ENCODE measurements at places on chromosomes 5 and 9. TPM values are rescaled to one million over a fixed set of nuclear protein-coding genes. Genes with fewer than 3 reads are reported as not detected.

Gene PDE6A
- not detected for total RNA-seq

Gene IL5
- not detected for total RNA-seq

Gene GDNF
- total RNA-seq, result 0.07 TPM

Gene CBY3
- total RNA-seq, result not detected

Gene FBP2
- total RNA-seq, result not detected

Gene OSMR
- 161 TPM for total RNA-seq

Gene SLC1A1
- total RNA-seq, result 1.8 TPM

Gene ARID3C
- 0.50 TPM for total RNA-seq

Gene ACOT12
- not detected for total RNA-seq

Gene FGF1
- total RNA-seq, result under 0.01 TPM

Gene SHISAL2B
- total RNA-seq, result not detected

Gene DMRT3
- not detected for total RNA-seq

Gene CER1
- total RNA-seq, result not detected

Gene ACSL6
- 0.14 TPM for total RNA-seq

Gene RNF180
- total RNA-seq, result 2.7 TPM

Gene SPATA31A1
- not detected for total RNA-seq

Gene PCDHB10
- under 0.01 TPM for total RNA-seq

Gene CDC14B
- total RNA-seq, result 18.4 TPM

Gene PCDHGB6
- 4.0 TPM for total RNA-seq

Gene SLC6A3
- not detected for total RNA-seq

Gene NR5A1
- not detected for total RNA-seq

Gene ACTBL2
- total RNA-seq, result not detected

Gene PCDHGC5
- 1.1 TPM for total RNA-seq

Gene OSTF1
- 71.4 TPM for total RNA-seq

Gene ZNF300
- total RNA-seq, result 6.3 TPM

Gene MSMP
- total RNA-seq, result not detected

Gene IFNA21
- not detected for total RNA-seq

Gene DMRTA1
- total RNA-seq, result 5.5 TPM

Gene ATOX1
- total RNA-seq, result 39.3 TPM

Gene SH3TC2
- 6.0 TPM for total RNA-seq

Gene FAM153A
- under 0.01 TPM for total RNA-seq

Gene CNTNAP3
- 7.2 TPM for total RNA-seq

Gene PTGES2
- total RNA-seq, result 116 TPM

Gene INSL4
- total RNA-seq, result not detected

Gene CCDC152
- total RNA-seq, result 0.21 TPM

Gene DTWD2
- 7.8 TPM for total RNA-seq

Gene ABO
- not detected for total RNA-seq

Gene VCAN
- total RNA-seq, result 205 TPM

Gene HRH2
- not detected for total RNA-seq

Gene PLPPR1
- total RNA-seq, result not detected

Gene PCDHGA2
- total RNA-seq, result 1.00 TPM

Gene PCDHGB5
- total RNA-seq, result 14.0 TPM

Gene MAP1B
- total RNA-seq, result 15.4 TPM

Gene PAX5
- total RNA-seq, result not detected

Gene KCTD16
- 0.34 TPM for total RNA-seq

Gene LMNB1
- 2.8 TPM for total RNA-seq

Gene NR2F1
- not detected for total RNA-seq

Gene TRAF2
- 9.9 TPM for total RNA-seq

Gene NUDT2
- total RNA-seq, result 14.0 TPM

Gene ZNF782
- total RNA-seq, result 4.4 TPM

Gene P4HA2
- total RNA-seq, result 119 TPM

Gene AJM1
- 2.1 TPM for total RNA-seq

Gene FAM163B
- total RNA-seq, result not detected

All from nasal cavity respiratory epithelium epithelial cell of viscerocranial mucosa (primary cell).